ENCODE measurements at places on chromosomes 16 and 17. TPM values are rescaled to one million over a fixed set of nuclear protein-coding genes. Genes with fewer than 3 reads are reported as not detected.

DNA sequence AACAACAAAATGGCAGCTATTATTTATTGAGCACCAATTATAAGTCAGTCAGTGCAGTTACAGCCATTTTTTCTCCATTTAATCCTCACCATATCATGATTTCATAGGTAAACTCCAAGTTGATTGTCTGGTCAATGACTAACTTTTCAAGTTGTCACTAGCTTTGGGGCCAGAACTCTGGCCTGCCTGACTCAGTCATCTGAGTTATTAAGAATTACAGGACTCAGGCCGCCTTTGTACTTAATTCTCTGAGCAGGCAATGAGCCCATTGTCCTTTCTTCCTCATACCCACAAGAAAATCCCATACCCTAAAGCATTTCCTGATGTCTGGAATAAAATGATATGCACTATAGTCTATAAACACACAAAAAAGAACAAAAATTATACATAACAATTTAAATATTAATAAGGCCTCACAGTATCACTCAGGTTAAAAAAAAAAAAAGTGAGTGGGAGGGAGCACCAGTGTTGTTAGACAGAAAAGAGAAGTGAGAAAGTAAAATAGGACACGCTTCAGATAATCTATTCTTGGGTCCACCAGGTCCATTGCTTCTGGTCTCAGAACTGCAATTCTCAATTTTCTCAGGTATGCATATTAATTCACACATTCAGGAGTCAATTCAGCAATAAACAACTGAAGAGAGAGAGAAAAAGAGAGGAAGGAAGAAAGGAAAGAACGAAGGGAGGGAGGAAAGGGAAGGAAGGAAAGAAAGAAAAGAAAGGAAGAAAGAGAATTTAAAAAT lies 70.2 kb downstream of the SPAG9 start:
- no peak for DNase-seq

DNA sequence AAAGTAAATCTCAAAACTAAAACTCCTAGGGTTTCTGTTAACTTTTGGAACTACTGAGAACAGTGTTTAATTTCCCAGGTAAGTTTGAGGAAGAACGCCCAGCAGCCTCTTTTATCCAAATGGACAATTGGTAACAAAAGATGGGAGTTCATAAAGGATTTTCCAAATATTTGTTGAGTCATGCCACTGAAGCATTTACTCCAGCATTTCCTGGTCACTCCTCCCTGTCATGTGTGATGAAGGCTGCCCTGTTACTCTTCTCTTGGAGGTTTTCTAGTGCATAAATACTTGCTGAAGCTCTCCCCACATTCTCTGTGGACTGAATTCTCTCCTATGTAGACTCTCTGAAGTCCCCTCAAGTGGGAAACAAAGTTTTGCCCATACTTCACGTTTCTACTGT lies 16.5 kb downstream of the ZNF75A start:
- DNase-seq: no peak

GRCh38 chr16:87534030-87534653 lies 41.3 kb upstream of the ZCCHC14 start:
- no peak for DNase-seq

DNA sequence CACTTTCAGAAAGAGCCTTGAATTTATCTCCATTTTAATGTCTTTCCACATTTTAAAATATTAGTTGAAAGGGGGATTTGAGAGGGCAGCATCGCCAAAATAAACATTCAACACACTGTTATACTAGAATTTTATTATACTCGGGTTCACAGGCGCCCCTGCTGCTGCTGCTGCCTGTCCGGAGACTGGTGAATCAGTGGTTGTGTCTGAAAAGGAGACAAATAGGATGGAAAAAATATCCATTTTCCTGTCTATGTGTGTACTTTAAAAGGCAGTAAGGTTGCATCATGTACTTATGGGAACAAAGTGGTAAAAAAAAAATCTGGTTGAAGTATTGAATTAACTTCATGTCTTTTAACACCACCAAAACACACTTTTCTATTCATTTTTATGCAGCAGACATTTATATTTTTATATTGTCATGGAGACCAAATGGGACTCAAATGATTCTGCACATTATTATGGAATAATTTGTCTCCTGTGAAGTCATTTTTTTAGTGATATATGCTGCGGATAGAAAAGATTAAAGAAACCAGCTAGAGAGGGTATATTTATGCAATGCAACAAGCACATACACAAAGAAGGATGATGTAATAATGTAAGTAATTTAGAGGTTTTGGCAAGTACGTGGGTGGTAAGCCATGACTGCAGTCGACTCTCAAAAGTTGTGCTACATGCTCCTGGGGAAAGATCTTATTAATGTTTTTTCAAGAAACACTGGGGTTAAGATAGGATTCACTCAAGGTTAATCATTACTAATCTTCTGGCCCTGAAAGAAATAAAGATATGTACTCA lies 759.0 kb upstream of the SOX9 start:
- no peak for DNase-seq

DNA sequence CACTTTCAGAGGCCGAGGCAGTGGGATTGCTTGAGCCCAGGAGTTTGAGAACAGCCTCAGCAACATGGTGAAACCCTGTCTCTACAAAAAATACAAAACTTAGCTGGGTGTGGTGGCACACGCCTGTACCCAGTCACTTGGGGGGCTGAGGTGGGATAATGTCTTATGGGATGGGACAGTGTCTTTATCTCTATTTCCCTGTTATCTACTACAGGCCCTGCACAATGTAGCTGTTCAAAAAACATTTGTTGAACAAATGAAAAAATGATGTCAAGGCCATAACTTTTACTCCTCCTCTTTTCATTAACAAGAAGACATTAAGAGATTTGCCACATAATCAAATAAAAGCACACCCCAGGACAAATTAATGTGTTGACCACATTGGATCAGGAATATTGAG lies 13.8 kb downstream of the TUBG1 start:
- no peak for DNase-seq

DNA sequence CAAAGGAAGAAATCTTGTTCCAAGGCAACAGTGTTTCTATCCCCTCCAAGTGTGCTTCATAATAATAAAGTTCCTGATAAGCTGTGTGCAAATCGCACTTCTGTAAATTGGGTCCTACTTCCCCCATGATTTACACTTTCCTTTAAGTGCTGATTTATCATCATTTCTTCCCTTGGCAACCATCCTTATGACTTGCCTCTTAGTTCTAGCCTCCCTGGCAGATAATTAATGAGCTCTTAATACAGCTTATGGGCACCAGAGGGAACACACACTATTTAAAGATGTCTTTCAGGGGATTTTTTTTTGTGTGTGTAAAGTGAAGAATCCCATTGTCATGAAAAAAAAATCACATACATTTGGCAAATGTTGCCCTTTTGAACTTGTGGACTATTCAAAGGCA lies 101.6 kb upstream of the MPHOSPH6 start:
- no peak for DNase-seq

DNA sequence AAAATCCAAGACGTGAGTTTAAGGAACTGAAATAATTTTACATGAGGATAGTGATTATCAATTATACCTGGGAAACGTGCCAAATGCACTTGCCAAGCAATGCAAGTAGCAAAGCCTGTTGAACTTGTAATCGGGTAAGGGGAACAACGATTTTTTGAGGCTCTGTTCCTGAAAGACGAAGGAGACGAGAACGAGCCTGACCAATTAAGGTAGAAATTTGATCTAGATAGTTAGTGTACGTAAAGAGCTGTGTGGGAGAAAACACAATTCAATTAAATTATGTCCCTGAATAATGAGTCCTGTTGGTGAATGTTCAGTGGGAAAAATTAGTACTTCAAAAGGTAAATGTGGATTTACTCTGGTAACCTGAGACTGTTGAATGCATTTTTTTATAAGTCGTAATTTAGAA lies 17.7 kb upstream of the KCTD5 start:
- DNase-seq: no peak

The CCL16 gene
- total RNA-seq: 0.50 TPM

Data from lower lobe of right lung (tissue), 2 donors.